Activated CD4-positive, alpha-beta T cell treated with anti-CD3 and anti-CD28 coated beads, Interleukin-2, amount 50 U/mL, for 48 hours (primary cell): ENCODE measurements at places on chromosomes 3 and 15.

- DNase-seq = no peak
These were observed 59.0 kb upstream of the SMAD3 start for GRCh38 chr15:67006083-67007065.

GRCh38 chr3:5579946-5580345 is 392.4 kb downstream of the EDEM1 start:
- no peak for DNase-seq

- no peak for DNase-seq
These were observed 30.1 kb downstream of the KBTBD8 start for GRCh38 chr3:67028001-67028784.

- no peak for DNase-seq
These were observed 38.3 kb downstream of the CPN2 start for GRCh38 chr3:194312743-194313281.

DNA sequence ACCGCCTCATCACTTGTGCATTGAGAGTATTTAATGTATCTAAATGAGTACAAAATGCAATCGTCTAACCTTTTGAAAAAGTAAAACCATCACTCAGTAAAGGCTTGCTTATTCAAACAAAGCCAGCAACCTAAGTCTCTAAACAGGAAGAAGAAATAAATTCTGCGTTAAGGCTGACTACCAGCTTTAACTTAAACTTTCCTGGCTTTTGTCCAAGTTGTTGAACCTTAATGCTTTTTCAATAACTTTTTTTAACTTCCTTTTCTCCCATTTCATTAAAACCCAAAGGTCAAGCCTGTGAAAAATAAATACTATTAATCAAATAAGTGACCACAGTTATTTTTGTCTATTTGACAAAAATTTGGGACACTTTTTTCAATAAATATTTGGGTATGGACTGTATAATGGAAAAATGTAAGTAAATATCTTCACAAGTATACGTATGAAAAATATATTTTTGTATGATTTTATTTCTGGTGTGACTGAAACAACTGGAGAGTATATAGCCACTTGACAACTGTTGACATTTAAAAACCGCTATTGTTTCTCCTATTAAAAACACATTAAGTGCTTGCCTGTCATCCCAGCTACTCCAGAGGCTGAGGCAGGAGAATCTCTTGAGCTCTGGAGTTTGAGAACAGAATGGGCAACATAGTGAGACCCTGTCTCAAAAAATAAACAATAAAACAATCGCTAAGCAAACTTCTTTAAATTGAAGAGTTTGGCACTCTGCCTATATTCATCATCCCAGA is 2.9 kb downstream of the KLHL24 start:
- DNase-seq = no peak

DNA sequence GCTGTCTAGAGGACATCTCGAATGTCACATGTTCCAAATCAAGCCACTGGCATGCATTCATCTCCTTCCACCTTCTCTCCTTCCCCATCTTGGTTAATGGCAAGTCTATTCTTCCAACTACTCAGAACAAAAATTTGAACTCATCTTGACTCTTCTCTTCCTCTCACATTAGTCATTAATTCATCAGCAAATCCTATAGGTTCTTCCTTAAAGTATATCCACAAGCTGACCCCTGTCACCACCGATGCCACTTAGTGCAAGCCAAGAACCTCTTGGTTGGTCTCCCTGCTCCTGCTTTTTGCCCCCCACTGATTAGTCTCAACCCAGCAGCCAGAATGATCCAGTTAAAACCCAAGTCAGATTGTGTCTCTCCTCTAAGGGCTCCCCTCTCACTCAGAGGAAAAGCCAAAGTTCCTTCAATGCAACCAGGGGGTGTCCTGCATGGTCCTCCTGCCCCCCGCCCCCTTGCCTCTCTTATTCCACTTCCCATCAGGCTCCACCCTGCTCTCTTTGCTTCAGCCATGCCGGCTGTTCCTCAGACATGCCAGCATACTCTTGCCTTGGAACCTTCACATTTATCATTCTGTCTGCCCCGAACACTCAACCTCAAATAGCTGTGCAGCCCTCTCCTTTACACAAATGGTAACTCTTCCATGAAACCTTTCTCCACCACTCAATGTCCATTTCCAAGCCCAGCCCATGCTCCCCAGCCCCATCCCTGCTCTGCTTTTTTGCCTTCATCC is 1.0 kb upstream of the GALNT15 start:
- DNase-seq = no peak

DNA sequence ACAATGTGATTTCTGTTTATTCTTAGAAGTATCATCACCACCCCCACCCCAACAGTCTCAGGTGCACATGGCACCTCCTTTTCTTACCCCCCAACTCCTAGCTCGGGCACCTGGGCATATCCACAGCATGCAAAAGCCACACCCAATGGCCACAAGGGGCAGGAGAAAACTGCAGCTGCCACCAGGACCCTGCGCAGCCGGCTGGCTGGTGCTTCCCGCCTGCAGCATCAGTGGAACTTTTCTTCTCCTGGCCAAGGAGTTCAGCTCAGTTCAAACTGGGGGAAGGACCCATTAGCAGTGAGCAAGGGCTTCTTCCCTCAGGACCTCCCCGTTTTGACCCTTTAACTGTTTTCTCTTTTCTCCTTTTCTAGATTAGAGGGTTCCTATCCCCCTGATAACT is 44.8 kb downstream of the TM4SF18 start:
- no peak for DNase-seq

GRCh38 chr15:96160269-96160668 is 170.2 kb upstream of the NR2F2 start:
- no peak for DNase-seq

DNA sequence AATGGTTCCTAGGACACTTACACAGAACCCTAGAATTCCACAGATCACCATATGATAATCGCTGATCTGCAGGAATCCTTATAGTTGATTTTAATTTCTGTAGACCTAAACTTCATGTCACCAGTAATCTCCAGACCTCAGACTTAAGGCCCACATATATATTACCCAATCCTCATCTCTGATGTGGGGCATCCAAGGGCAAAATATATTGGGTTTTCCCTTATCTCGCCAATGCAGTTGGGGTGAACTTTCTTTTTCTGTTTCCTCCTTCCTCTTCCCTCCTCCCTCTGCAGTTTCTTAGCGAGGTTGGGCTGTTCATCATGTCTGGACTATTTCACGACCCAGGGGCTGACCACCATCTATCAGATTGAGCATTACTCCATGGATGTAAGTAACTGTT is 230.2 kb downstream of the P3H2 start:
- no peak for DNase-seq

- DNase-seq = no peak
These were observed 377.8 kb downstream of the GRM7 start for GRCh38 chr3:7238565-7239295.

- no peak for DNase-seq
These were observed 29.5 kb downstream of the CFAP100 start for GRCh38 chr3:126424039-126424717.

GRCh38 chr3:28124882-28125281 is 116.5 kb upstream of the CMC1 start:
- DNase-seq = no peak

DNA sequence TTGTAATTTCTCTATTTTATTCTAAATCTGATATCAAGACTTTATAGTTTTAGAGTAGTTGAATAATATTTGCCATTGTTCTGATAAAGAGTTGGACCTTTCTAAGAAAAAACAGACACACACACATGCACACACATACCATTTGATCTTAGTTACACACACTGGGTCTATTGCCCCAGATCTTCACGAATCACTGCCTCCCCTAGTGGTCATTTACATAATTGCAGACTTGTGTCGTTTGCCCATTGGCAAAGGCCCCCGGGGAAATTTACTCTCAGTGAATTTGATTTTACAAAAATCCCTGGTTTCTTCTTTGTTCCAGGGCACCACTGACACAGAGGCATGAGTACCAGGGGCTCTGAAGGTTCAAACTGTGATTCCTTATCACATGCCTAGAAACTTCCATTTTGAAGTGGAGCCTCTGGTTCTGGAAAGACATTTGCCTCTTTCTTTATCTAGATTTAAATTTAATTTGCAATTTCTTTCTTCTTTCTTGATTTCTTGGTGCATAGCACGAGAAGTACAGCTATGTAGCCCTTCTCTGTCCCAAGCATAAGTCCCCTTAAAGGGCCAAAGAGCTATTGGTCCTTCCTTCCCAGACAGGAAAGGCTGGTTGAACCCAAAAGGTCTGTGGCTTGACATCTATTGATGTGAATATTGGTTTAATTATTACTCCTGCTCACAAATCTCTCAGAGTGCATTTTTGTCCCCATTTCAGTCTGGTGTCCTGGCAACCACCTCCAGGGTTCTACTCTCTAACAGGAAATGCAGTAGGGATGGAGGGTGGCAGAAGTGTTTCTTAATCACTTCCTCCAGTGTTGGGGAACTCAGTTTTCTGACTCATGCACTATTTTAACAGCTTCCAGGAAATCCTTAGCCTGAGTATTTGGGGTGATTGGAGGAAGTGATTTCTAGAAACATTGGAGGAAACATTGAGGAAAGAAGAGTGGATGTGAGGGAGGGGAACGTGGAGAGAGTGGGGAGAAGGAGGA is 32.4 kb upstream of the SLC6A11 start:
- DNase-seq = no peak

DNA sequence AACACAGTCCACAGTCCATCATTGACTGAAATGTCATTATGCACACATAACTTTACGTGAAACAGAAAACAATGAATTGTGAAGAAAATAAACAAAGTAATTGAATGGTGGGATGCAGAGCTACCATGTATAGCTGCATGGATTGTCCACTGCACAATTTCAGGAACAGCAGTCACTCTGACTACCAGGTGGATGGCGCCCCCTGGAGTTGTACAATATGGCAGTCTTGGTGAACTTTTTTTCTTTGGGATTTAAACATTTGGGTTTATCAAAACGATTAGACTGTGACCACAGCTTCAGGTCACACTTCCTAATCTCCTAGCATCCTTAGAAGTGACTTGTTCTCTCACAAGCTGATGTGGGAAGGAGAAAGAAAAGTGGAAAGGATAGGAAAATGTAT is 48.9 kb upstream of the TCF12 start:
- DNase-seq = peak; percentile 54
